ENCODE measurements at places on chromosomes 16 and 17.

DNA sequence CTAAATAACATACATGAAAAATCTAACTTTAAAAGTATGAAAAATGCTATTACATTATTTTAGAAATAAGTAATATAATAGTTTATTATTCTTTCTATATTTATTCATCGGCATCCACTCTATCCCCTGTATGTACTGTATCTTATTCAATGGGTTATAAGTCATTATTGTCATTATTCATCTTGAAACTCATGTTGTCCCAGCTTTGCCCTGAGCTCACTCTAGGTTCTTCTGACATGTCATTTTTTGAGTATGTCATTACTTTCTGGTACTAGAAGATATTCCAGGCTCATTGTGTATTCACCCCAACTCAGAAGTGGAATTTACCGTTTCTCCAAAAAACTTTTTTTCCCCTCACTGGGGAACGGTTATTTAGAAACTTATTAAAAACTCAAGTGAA lies 53.0 kb upstream of the MNT start:
- DNase-seq: no peak

- no peak for DNase-seq
Measured at GRCh38 chr16:7013990-7014389, 318.7 kb upstream of the RBFOX1 start.

DNA sequence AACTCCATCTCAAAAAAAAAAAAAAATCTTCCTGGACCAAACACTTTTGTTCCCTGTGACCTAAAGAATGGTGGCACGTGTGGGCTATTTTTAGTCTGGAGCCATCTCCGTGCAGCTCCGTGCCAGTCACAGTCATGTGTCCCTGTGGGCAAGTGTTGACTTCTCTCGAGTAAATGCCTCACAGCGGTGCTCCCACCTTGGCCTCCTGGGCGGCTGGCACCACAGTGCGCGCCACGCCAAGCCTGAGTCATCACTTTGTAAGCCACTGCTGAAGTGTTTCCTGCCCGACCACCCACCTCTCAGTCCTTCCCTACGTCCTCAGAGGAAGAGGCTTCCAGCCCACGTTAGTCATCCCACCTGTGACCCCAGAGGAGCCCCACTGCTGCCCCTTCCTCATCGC lies 10.9 kb upstream of the HEXD start:
- DNase-seq: no peak

- no peak for DNase-seq
Measured at GRCh38 chr16:20944861-20945574, 44.4 kb downstream of the LYRM1 start.

DNA sequence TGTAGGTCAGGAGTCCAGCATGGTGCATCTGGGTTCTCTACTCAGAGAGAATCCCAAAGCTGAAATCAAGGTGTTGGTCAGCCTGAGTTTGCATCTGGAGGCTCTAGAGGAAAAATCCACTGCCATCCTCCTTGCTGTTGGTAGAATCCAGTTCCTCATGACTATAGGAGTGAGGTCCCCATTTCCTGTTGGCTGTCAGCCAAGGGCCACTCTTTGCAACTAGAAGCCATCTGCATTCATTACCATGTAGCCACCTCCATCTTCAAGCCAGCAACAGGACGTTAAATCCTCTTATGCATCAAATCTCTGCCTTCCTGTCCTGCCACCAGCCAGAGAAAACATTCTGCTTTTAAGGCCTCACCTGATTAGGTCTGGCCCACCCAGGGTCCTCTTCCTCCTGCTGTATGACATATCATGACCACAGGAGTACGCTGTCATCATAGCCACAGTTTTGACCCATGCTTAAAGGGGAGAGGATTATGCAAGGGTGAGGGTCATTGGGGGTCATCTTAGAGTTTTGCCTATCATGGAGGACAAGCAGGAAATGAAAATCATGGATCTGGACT lies 40.5 kb downstream of the DNAH9 start:
- DNase-seq: no peak

DNA sequence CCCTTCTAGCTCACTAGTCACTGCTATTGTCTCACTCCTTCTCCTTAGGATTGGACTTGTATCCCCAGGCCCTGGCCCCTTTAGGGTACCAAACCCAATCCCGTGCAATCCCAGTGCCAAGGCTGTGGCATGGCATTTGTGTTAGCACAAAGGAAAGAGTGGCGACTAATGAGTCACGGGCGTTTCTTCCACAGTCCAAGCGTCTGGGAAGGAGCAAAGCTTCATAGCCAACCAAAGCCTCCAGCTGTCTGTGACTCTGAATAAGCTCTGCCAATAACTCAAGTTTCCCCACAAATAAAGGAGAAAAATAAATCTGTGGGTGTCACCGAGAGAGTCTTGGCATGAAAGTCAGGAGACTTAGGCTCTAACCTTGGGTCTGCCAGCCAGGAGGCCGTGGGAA lies 54.6 kb upstream of the COX10 start:
- DNase-seq: peak; percentile 15
